Osteocyte (in vitro differentiated cells): ENCODE measurements at places on chromosomes 11 and 22. TPM values are rescaled to one million over a fixed set of nuclear protein-coding genes. Genes with fewer than 3 reads are reported as not detected.
A peak's percentile ranks its signal among the peaks of the same experiment; 100 is the strongest.

Gene CNTN5
- total RNA-seq, result 0.29 and 0.30 TPM in 2 replicates

Gene HSPB2
- total RNA-seq, result 0.34 TPM in 1 of 2 replicates, not detected in the other

Gene UPK2
- 0.42 and 0.86 TPM in 2 replicates for total RNA-seq

Gene HEPACAM
- not detected in 2 replicates for total RNA-seq

Gene ESAM
- 0.71 and 1.7 TPM in 2 replicates for total RNA-seq

Gene RASD2
- total RNA-seq, result not detected in 2 replicates

Gene KCNA4
- not detected in 2 replicates for total RNA-seq

Gene MS4A14
- not detected in 2 replicates for total RNA-seq

Gene TOMT
- not detected in 2 replicates for total RNA-seq

Gene HTR3B
- total RNA-seq, result not detected in 2 replicates

DNA sequence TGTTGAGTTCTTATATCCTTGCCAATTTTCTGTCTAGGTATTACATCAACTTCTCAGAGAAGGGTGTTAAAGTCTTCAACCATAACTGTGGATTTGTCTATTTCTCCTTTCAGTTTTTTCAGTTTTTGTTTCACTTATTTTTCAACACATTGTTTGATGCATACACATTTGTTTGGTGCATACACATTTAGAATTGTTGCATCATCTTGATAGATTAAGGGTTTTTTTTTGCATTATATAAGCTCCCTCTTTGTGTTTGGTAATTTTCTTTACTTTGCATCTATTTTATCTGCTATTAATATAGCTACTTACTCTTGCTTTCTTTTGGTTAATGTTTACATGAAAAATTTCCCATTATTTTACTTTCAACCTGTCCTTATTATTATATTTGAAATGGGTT lies 20.8 kb upstream of the TRAF6 start:
- H3K36me3 ChIP-seq, result no peaks in the 10 kb centered on the region
- no peak for DNase-seq
- H3K27me3 ChIP-seq, result peaks cover 36% of the 10 kb centered on the region
- H3K27ac ChIP-seq, result no peak overlapping the region
- no peaks in the 10 kb centered on the region for H3K4me1 ChIP-seq

GRCh38 chr11:103147627-103148026 lies 38.4 kb downstream of the DYNC2H1 start:
- H3K27ac ChIP-seq, result no peak overlapping the region
- H3K4me1 ChIP-seq, result no peaks in the 10 kb centered on the region
- H3K4me3 ChIP-seq, result no peak overlapping the region
- H3K27me3 ChIP-seq, result no peaks in the 10 kb centered on the region
- no peak for DNase-seq

DNA sequence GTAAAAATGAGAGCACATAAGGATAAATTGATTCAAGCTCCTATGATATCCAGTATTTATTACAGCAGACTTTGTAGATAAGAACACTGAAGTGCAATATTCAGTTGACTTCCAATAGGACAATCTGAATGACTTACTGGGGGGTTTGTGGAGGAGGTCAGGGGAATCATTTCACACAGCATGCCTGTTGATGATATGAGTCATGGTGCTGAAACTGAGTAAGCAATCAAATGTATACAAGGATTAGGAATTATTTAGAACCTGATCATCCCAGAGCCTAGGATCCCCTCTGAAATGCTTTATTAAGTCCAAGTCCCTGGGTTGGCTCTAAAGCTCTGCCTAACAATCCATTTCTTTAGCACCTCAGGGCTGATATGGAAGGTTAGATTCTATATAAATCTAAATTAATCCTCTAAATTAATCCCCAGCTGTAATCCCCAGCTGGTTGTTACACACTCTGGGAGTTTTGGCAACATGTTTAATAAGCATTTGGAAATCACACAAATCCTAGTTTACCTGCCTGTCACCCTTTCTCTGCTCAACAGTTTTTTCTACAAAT lies 326.4 kb downstream of the GUCY1A2 start:
- DNase-seq, result no peak
- H3K27me3 ChIP-seq, result no peaks in the 10 kb centered on the region
- H3K36me3 ChIP-seq, result no peaks in the 10 kb centered on the region
- H3K27ac ChIP-seq, result no peak overlapping the region

GRCh38 chr11:111006227-111006626 lies 239.3 kb upstream of the POU2AF2 start:
- H3K4me3 ChIP-seq, result no peak overlapping the region
- H3K27ac ChIP-seq, result no peak overlapping the region
- H3K27me3 ChIP-seq, result no peaks in the 10 kb centered on the region
- DNase-seq, result no peak

DNA sequence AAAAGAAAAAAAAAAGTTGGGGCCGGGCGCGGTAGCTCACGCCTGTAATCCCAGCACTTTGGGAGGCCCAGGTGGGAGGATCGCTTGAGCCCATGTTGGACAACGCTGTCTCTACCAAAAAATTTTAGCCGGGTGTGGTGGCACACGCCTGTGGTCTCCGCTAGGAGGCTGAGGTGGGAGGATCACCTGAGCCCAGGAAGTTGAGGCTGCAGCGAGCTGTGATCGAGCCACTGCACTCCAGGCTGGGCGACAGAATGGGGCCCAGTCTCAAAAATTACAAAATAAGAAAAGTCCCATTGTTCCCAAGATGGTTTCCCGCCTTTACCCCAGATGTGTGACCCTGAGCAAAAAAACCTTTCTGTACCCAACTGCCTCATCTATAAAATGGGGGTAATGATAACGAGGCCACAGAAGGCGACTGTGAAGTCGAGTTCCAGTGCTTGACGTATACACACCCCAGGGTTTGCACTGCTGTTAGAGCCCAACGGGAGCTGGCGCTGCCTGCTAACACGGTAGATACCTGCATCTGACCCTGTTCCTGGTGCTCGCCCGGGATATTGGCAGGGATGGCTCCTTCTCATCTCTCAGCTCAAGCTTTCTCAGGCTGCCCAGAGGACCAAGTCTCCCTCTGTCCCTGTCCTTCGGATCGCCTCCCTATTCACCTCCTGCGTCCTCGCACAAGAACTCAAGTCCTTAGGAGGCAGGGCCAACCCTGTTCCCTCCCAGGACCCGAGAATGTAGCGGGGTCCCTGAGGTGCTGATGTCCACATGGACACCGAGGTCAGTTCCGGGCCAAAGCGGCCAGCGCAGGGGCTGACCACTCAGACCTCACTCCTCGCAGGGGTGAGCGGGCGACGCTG lies 1.1 kb upstream of the RPLP2 start:
- H3K4me1 ChIP-seq, result peaks cover 36% of the 10 kb centered on the region
- peak overlapping the region; percentile 99 for H3K27ac ChIP-seq
- no peak for DNase-seq
- peaks cover 9% of the 10 kb centered on the region for H3K36me3 ChIP-seq
- H3K27me3 ChIP-seq, result no peaks in the 10 kb centered on the region

- peaks cover 4% of the 10 kb centered on the region for H3K27me3 ChIP-seq
- H3K36me3 ChIP-seq, result no peaks in the 10 kb centered on the region
- H3K27ac ChIP-seq, result no peak overlapping the region
- H3K4me1 ChIP-seq, result no peaks in the 10 kb centered on the region
- no peak overlapping the region for H3K4me3 ChIP-seq
- DNase-seq, result no peak
These were observed 83.7 kb downstream of the PHF21B start for GRCh38 chr22:44926124-44926475.

- peaks cover 25% of the 10 kb centered on the region for H3K4me1 ChIP-seq
- DNase-seq, result no peak
- peak overlapping the region; percentile 53 for H3K27ac ChIP-seq
- no peak overlapping the region for H3K4me3 ChIP-seq
These were observed 27.0 kb downstream of the GDPD5 start for GRCh38 chr11:75498556-75499255.

GRCh38 chr22:31347251-31348008 lies 1.3 kb upstream of the PATZ1 start:
- no peaks in the 10 kb centered on the region for H3K27me3 ChIP-seq
- H3K4me1 ChIP-seq, result peaks cover 44% of the 10 kb centered on the region
- no peaks in the 10 kb centered on the region for H3K36me3 ChIP-seq
- DNase-seq, result peak; percentile 87

DNA sequence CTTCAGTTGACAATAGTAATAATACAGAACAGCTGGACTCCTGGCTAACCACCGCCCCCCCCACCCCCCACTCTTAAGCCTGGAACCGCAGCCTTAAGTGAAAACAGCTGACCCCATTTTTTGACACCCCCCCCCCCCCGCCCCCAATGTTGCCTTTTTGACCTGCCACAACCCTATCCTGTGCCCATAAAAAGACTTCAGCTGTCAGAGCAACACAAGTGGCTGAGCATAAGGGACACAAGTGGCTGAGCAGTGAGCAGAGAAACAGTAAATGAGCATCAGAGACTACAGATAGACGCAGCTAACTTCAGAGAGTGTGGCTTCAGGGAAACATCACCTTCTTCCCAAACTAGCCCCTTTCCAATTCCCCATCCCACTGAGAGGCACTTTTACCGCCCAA lies 1493.8 kb downstream of the LRRC4C start:
- no peaks in the 10 kb centered on the region for H3K27me3 ChIP-seq
- no peak for DNase-seq
- H3K4me3 ChIP-seq, result no peak overlapping the region
- no peaks in the 10 kb centered on the region for H3K36me3 ChIP-seq

DNA sequence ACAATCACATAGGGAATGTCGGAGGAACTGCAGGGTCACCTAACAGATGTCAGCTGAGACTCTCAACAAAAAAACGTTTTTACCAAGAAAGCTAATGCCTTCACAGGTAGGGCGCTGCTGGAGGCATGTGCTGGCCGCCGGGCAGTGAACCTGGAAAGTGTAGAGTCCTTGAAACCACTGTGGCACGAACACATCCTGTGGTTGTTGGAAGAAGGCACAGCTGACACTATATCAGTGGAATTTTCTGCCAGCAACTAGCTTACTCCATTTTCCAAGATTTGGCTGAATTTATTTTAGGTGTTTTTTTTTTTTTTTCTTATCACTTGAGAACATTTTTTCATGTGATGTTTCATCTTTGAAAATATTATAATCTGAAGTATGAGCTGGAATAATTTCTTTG lies 14.2 kb downstream of the TRMU start:
- no peaks in the 10 kb centered on the region for H3K27me3 ChIP-seq
- H3K4me3 ChIP-seq, result no peak overlapping the region
- peaks cover 35% of the 10 kb centered on the region for H3K36me3 ChIP-seq
- H3K27ac ChIP-seq, result no peak overlapping the region

DNA sequence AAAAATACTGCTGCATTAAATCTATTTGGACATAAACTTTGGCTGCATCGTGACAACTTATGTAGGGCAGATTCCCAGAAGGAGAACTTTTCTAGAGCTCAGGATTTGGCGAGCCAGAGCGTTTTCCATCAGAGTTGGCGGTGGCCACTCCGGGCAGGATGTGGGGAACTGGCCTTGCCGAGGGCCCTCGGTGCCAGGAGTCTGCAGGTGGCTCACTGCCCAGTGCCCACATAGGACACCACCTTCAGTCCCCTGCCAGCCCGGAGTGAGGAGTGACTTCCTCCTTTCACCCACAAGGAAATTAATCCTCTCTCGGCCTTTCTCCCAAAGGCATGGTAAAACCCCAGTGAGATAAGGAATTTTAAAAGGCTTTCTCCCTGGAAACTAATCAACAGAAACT lies 1.6 kb upstream of the LGALS2 start:
- H3K4me1 ChIP-seq, result no peaks in the 10 kb centered on the region
- no peak overlapping the region for H3K27ac ChIP-seq
- H3K4me3 ChIP-seq, result no peak overlapping the region
- peaks cover 6% of the 10 kb centered on the region for H3K27me3 ChIP-seq
- DNase-seq, result no peak

GRCh38 chr11:69775163-69775755 lies at the start of gene FGF4:
Gene FGF4 (minus strand): TSS chr11:69775341. CDS start chr11:69775084, 257 bp downstream.
- no peak for DNase-seq
- H3K27me3 ChIP-seq, result peaks cover 67% of the 10 kb centered on the region
